Activated CD4-positive, alpha-beta T cell treated with anti-CD3 and anti-CD28 coated beads, Interleukin-2, amount 10 ng/mL, durations not matched to agents 24 days and 14 days (primary cell): ENCODE measurements at places on chromosomes 3 and 15. TPM values are rescaled to one million over a fixed set of nuclear protein-coding genes. Genes with fewer than 3 reads are reported as not detected.

Gene CCDC12
- 55.3 and 66.2 TPM in 2 replicates for total RNA-seq

Gene ABI3BP
- total RNA-seq: not detected in 2 replicates

Gene TMEM207
- not detected in 2 replicates for total RNA-seq

Gene TEX55
- not detected in 2 replicates for total RNA-seq

Gene EOMES
- 7.4 and 7.8 TPM in 2 replicates for total RNA-seq

Gene GPR87
- total RNA-seq: 1.0 and 1.4 TPM in 2 replicates

Gene RAD18
- 52.8 and 55.1 TPM in 2 replicates for total RNA-seq

Gene TCF12
- total RNA-seq: 78.6 and 89.1 TPM in 2 replicates

Gene KBTBD13
- not detected in 2 replicates for total RNA-seq

Gene COL6A5
- not detected in 2 replicates for total RNA-seq
